ENCODE measurements at places on chromosomes 7 and 10.

DNA sequence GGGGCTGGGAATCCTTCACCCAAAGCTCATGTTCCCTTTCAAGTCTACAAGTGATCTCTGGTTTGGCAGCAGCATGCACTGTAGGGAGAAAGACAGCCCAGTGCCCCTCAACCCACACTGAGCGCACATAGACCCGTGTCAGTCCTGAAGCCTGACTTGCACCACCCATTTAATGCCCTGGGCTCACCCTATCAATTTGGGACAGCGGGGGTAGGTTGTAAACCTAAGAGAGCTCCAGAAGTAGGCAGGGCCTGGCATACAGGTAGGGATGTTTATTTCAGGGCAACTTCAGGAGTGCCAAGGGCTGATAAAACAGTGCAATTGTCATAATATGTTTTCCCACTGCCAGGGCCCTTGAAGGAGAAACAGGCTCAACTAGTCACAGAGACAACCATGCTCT, 3.5 kb upstream of the ATP6V0E2 start:
- DNase-seq = no peak

- no peak for DNase-seq
These were observed 79.1 kb downstream of the SPDYE5 start for GRCh38 chr7:75571209-75571608.

- DNase-seq = no peak
These were observed 54.8 kb downstream of the GPR141 start for GRCh38 chr7:37738321-37738720.

DNA sequence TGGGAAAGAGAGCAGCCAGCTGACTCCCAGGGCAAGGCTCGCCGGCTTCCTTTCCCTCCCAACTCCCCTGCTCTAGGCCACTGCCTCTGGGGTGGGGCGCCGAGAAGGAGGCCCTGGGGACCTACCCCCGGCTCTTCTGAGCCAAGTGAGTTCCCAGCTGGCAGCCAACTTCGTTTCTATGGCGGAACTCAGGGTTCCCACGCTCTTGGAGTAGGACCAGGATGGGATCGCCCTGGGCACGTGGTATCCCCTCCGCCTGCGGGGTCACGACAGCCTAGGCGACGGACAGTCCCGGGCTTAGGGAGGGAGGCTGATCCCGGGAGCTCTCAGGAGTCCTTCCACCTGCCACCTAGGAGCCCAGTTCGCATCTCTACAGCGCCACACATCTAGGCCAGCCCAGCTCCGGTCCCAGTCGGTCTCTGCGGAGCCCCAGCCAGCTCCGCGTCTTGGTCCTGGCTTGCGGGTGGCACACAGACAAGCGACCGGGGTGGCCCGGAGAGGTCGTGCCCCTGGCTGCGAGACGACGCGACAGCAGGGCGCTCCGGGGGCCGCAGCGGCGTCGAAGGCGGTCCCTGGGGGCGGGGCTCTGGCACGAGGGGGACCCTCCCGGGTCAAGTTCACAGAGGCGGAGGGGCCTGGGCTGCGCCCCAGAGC, 20.5 kb upstream of the GATA3 start:
- no peak for DNase-seq

DNA sequence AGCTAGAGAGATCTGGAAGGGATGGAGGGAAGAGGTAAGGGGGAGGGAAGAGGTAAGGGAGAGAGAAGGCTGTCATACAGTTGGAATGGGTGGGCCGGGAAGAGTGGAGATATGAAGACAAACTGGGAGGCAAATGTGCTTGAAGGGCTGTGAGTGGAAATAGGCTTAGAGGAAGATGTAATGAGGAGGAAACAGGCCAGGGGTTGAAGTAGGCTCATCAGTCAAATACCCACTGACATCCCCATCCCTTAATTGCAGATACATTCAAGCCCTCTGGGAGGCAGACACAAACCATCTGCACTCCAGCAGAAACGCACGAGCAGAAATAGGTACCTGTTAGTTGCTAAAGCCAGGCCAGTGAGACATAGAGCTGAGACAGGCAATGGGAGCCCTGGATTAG, 2.1 kb downstream of the SYNPO2L start:
- DNase-seq = no peak

Data from cortex of kidney (tissue), 1 donor.